Neural progenitor cell (in vitro differentiated cells): ENCODE measurements at places on chromosomes 12 and 14.

DNA sequence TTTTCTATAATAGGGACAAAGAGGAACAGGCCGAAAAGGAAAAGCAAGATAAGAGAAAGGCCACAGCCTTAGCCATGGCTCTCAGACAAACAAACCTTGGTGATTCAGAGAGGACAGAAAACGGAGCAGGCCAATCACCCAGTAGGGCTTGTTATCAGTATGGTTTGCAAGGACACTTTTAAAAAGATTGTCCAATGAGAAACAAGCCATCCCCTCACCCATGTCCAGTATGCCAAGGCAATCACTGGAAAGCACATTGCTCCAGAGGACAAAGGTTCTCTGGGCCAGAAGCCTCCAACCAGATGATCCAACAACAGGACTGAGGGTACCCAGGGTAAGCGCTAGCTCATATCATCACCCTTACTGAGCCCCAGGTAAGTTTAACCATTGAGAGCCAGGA, 243.8 kb upstream of the BTG1 start:
- no peak for DNase-seq

GRCh38 chr14:36553656-36554260, 28.7 kb downstream of the NKX2-8 start:
- DNase-seq = peak; percentile 66

DNA sequence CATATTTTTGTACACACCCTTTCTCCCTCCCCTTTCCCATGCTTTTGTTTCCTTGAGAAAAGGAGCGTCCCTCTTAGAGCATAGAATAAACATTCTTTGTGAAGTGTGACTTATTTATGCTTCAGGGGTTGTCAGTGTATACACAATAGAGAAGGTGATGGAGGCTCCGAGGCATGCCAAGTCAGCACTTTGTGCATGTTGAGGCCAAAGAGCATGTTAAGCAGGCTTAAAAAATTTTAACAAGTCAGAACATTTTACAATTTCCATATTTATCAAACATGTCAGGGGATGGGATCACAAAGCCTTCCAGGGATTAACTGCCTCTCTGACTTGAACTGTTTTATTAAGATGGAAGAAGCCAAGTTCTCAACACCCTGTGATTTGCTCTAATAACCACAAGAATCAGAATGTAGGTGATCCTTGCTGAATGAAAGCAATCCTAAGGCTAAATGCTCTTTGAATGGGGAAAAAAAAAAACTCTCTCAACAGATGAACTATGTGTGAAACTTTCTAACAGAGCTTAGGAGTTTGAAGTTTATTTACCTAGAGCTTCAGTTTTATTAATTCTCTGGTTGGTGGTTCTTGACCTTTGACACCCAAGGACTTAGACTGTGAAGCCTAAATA, 223.1 kb downstream of the RAD51B start:
- peak; percentile 62 for DNase-seq

DNA sequence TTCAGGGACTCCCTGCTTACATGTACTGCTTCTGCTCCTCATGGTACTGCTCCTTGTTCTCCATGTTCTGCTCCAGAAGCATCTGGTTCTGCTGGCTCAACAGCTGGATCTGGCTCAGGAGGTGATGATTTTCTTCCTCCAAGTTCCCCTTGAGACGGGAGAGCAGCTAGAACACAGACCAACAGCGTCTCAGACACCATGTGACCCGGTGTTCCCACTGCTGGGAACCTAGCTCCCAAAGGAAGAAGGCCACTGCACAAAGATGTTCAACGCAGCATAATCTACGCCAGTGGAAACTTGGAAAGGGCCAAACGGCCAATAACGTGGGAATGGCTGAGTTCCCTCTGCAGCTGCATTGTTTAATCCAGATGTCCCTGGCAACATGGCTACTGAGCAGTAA, 49.6 kb upstream of the GPR68 start:
- DNase-seq = no peak

- DNase-seq = no peak
Observed at GRCh38 chr14:71243697-71244096, 336.4 kb downstream of the PCNX1 start.

GRCh38 chr14:61103541-61104339, 122.7 kb downstream of the SLC38A6 start:
- DNase-seq = peak; percentile 28

DNA sequence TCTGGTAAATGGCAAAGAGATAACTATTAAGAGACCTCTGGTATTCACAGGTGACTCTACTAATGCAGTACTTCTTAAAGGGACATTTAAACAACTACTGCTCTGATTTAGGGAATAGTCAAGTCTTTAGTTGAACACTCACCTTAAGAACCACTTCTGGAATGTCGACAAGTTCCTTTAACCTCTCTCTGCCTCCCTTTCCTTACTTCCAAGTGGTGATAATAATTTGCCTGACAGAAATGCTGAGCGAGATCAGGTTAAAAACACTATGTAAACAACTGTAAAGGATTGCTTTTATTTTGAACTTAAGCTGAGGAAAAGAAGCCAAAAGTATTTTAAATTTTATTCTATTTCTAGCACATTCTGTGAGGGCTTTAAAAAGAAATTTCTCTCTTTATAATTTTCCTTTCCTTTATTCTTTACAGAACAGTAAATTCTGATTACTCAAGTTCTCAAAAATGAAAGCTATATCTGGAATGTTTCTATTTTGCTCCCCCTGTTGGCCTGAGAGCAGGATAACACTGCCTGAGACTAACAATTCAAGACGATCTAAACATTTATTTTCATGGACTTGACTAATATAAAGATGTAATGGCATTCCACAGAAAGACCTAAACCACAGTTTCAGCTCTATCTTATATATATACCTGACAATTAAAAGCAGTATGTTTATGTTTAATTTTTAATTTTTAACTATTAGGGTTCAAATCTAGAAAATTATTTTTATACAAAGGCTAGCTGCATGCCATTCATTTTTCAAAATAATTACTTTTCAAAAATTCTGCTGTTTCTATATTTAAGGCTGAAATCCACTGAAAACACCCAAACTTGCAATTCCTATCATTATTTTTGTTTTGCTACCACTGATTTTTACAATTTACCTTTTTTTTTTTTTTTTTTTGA, 29.2 kb downstream of the ZCCHC8 start:
- peak; percentile 48 for DNase-seq

- peak; percentile 93 for DNase-seq
Observed at GRCh38 chr12:106246891-106247673, 738 bp downstream of the CKAP4 start.

DNA sequence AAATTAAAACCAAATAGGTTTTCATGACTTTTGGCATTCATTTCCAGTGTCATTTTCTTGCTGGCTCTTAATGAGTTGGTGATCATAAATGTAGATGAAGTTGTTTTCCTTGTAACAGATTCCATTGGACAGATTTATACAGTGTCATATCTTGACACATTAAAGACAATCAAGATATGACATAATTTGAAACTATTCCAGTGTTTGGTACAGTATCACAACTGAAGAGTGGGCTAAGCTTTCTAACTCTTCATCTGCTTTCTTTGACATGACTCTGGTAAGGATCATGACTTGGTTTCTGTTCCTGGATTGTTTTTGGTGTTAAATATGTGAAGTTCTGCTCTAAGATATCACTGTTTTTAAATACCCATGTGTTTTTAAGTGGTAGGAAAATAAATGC, 289.6 kb downstream of the NAV3 start:
- no peak for DNase-seq

- DNase-seq = no peak
Observed at GRCh38 chr12:80698256-80698655, 9.2 kb upstream of the MYF6 start.

- DNase-seq = peak; percentile 72
Observed at GRCh38 chr12:6697584-6698351, 2.8 kb downstream of the PIANP start.

DNA sequence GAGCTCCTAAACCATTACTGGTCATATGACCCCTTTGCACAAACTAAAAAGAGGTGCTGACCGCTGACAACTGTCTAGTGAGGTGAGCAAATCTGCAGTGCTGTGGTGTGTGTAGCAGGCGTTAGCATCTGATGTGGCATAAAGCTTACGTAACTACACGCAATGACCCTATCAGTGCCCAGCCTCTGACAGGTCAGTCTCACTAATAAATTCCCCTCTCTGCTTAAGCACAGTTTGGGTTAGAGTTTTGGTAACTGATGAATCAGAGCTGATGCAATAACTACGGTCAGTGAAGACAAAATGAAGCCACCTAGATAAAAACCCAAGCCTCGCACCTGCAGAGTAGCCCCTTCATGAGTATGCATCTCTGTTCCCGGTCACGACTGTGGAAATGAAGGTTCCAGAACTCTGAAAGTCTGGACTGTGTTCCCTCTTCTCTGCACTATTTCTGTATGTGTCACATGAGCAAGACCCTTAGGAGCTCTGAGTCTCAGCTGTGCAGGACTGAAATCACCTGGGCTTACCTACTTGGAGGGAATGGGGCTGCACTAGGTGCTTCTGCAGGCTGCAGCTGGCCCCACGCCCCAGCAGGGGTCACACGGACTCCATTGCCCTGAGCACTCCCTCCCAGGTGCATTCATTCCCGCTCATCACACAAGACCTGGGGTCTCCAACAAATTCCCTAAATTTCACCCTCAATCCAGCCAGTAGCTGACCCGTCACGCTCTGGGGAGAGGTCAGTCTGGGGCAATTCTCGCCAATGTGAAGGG, 54.4 kb downstream of the RIMBP2 start:
- peak; percentile 30 for DNase-seq

- no peak for DNase-seq
Observed at GRCh38 chr12:108580531-108580930, 17.4 kb downstream of the TMEM119 start.

DNA sequence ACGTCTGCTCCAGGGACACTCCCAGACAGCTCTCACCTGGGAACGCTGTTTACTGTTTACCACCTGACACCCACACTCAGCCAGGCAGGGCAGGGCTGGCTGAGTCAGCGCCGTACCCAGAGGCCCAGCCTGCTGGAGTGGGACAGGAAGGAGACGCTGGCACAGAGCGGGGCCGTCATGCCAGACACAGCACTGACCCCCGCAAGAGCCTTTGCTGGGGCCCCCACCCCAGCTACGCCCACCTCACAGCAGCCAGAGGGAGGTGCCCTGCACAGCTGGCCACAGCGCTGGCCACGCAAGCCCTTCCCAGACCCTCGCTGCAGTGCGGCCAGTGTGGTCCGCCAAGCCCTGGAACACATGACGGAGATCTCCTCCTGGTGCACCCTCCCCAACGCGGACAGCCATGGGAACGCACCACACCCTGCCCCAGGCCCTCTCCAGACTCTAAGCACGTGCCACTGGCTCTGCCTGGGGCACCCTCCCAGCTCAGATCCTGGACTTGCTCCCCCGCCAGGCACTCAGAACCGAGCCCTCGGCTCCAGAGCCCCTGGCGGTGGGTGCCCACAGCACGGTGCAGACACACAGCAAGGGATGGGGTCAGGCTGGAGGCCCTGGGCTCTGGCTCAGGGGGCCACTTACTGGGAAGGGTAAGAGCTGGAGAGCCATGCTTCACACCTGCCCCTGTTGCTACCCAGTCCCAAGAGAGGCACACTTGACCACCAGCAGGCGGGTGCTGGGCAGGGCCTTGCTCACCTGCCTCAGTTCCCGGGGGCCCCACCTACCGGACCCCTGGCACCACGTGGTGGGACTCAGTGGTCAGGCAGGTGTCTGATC, 5.7 kb downstream of the AHNAK2 start:
- DNase-seq = no peak

- peak; percentile 91 for DNase-seq
Observed at GRCh38 chr12:54560374-54560858, 11.0 kb downstream of the PDE1B start.

DNA sequence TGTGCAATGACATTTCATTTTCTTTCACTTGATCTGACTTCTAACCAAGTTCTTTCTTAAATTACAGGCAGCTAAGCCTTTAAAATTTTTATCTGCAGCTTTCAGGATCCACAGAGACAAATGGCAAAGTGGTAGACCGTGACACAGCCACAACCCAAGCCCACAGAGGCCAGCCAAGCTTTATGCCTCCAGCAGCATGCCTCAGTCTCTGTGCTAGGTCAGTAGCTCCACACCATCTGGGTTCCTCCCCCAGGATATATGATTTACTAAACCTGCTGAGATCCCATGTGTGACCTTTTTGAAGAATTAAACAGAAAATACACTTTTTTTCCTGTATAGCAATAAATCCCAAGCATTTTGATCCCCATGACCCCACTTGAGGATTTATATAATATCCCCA, 290.4 kb upstream of the CAND1 start:
- no peak for DNase-seq

- DNase-seq = no peak
Observed at GRCh38 chr12:56695327-56696101, 7.4 kb upstream of the PTGES3 start.

GRCh38 chr14:103095210-103095778, 769 bp downstream of the EXOC3L4 start:
- DNase-seq = no peak

DNA sequence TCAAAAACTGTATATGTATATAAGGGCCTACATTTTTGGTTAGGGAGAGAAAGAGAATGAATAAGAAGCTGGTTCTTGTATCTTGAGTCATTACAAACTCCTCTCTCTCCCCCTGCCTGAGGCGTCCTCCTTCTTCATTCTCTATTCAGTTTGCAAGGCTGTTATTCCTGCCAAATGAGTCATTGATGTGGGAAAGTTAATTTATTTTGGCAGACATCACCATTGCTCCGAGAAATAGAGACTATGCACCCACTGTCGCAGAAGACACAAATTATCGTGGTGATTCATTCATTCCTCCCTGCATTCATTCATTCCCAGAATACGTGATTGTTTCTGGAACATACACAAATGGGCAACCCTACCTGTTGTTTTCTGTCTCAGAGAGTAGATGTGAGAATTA, 112.5 kb upstream of the MED13L start:
- DNase-seq = no peak

DNA sequence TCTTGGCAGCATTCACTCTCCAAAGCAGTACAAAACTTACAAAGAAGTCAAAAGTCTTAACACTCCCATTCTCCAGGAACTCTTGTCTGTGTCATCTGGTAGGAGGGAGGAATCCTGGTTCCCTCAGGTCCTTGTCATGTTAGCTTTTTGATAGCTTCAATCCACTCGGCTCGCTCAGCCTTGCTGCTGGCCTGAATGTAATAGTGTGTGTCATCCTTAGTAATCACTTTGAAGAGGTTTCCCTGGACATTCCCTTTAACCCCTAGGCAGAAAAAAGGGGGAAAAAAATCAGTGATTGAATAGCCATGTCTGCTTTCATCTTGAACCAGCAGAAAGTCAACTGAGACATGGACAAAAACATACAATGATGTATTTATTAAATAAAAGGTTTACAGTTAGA, 24.8 kb downstream of the PLEK2 start:
- no peak for DNase-seq

GRCh38 chr14:82602794-82603193, 1069.1 kb upstream of the SEL1L start:
- DNase-seq = no peak

GRCh38 chr12:28369483-28369882, 179.2 kb downstream of the CCDC91 start:
- DNase-seq = no peak

- DNase-seq = no peak
Observed at GRCh38 chr12:69457433-69457832, 12.8 kb upstream of the FRS2 start.

- DNase-seq = no peak
Observed at GRCh38 chr12:5620896-5621295, 189.0 kb downstream of the NTF3 start.
